CD8-positive, alpha-beta memory T cell (primary cell): ENCODE measurements at places on chromosomes 6 and 20.

DNA sequence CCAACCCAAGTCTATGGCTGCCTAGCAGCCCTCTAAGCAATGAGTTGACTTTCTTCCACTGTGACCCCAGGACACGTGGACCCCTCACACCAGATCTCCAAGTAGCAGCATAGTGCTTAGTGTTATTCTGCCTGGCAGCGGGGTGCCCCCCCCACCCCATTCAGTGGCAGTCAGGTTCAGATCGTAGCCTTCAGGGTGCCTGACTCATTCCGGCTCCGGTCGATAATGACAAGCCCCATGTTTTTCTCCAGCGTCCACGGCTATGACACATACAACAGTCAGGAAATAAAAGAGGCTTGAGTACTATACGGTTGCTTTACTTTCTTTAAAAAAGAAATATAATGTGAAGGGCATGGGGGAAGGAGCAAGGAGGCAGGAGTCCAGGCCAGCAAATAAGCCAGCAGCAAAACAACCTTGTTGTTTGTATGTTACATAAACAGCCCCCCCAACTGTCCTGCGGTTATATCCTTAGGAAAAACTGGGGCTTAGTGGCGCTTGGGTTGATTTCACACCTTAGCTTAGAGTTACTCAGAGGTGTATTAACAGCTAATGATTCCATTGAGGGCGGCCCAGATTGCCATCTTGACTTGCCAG, 23.1 kb downstream of the GNAS start:
- no peak for DNase-seq

- DNase-seq, result no peak
These were observed 387.0 kb upstream of the SULF2 start for GRCh38 chr20:48172357-48172702.

DNA sequence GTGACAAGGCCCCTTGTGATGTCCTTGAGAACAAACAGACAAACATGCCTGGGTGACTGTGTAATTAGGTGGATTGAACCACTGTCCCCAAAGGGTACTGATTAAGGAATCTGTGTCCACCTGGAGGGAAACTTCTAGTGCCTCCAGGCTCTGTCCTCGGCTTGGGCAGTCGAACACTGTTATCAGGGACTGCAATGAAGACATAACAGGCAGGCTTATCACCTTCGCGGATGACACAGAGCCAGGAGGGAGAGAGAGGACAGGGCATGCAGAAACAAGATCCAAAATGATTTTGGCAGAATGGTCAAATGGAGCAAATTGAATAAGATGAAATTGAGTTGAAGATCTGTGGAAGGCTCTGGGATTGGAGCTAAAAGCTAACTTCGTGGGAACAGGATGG, 60.9 kb upstream of the ZFAND3 start:
- no peak for DNase-seq

- DNase-seq, result no peak
These were observed 232.8 kb downstream of the CDH26 start for GRCh38 chr20:60191014-60191413.

DNA sequence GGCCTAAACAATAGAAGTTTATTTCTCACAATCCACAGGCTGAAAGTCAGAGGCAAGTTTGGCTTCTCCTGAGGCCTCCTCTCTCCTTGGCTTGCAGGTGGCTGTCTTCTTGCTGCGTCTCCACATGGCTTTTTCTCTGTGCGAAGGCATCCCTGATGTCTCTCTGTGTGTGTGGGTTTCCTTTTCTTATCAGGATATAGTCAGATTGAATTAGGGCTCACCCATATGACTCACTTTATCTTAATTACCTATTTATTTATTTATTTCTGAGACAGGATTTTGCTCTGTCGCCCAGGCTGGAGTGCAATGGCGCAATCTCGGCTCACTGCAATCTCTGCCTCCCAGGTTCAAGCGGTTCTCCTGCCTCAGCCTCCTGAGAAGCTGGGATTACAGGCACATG, 30.7 kb downstream of the LINC00237 start:
- DNase-seq, result no peak

GRCh38 chr6:160348223-160349019, at the start of gene SLC22A3:
Gene SLC22A3, plus strand, starts transcription at chr6:160348378. Its CDS starts 42 bp downstream, at chr6:160348420.
- no peak for DNase-seq

DNA sequence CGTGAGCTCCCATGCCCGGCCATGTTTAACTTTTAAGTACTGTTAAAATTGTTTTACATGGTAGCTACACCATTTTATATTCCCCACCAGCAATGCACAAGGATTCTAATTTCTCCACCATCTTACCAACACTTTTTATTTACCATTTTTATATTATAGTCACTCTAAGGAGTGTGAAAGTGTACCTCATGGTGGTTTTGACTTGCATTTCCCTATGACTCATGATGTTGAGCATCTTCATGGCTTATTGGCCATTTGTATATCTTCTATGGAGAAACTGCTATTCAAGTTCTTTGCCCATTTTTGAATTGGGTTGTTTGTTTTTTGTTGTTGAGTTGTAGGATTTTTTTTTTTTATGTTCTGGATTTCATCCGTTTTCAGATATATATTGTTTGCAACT, 15.6 kb upstream of the BPHL start:
- DNase-seq, result no peak
